ENCODE measurements at places on chromosomes 5 and 9.

GRCh38 chr9:98136489-98136888 is 17.5 kb upstream of the TRIM14 start:
- DNase-seq: no peak

DNA sequence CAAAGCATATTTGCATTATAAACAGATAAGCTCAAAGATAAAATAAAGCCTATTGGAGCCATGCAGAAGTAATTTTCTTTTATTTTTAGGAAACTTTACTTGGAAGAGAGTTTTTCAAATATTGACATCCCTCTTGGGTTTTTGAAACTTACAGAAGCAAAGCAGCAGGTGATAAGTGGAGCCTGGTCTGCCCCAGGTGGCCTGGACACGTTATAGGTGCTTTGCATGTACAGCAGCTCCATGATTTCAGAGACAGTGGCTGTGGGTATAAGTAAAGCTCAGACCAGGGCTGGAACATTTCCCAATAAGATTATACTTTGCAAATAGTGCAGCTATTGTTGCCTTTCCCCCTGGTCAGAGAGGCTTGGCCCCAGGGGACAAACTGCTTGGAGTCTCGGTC is 51.5 kb downstream of the CCDC192 start:
- DNase-seq: no peak

- DNase-seq: no peak
Observed at GRCh38 chr9:128947277-128947526, 201 bp downstream of the DOLK start.

GRCh38 chr9:70297141-70297540 is 38.4 kb downstream of the SMC5 start:
- DNase-seq: no peak

GRCh38 chr5:177412603-177413233 is 3.4 kb upstream of the F12 start:
- no peak for DNase-seq
